ENCODE measurements at places on chromosomes 3 and 15. TPM values are rescaled to one million over a fixed set of nuclear protein-coding genes. Genes with fewer than 3 reads are reported as not detected.

The LMAN1L gene
- not detected for total RNA-seq

The EAF2 gene
- 2.1 TPM for total RNA-seq

The HIGD2B gene
- not detected for total RNA-seq

The CLSTN2 gene
- total RNA-seq, result 3.2 TPM

Data from fibroblast of the aortic adventitia (primary cell).